ENCODE measurements at places on chromosomes 11 and 22.

GRCh38 chr11:15929371-15929901 is 426.9 kb downstream of the SOX6 start:
- DNase-seq, result no peak

DNA sequence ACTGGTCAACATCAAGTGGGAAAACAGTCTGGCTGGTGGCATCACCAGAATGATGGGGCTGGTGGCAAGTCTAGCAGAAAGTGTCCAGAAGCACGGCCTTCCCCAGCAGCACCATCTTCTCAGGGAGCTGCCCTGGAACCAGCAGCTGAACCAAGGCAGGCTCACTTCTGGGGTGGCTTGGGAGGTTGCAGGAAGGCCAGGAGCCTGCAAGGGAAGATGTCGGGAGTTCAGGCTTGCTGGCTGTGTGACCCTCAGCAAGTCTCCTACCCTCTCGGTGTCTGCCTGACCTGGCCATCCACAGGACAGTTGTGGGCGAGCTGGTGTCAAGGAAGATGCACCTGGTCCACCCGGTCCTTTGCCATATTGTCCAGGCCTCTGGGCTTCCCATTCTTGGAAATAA is 2.3 kb upstream of the PNPLA5 start:
- no peak for DNase-seq

DNA sequence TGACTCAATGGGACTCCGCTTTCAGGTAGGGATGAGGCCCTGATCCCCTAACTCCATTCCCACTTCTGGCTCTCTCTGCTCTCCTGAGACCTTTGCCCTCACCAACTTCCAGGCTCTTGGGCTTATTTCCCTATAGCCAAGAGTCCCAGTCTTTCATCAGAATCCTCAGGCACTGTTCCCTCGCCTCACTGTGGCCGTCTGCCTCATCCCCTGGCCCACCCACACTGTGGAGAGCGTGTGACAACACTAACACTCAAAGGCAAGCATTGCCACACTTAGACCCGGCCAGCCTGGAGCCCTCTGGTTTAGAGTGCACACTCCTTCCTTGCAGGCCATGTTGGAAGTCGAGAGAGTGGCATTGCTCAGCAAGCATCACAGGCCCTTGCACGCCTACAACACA is 27.0 kb downstream of the SERPINH1 start:
- DNase-seq, result no peak

DNA sequence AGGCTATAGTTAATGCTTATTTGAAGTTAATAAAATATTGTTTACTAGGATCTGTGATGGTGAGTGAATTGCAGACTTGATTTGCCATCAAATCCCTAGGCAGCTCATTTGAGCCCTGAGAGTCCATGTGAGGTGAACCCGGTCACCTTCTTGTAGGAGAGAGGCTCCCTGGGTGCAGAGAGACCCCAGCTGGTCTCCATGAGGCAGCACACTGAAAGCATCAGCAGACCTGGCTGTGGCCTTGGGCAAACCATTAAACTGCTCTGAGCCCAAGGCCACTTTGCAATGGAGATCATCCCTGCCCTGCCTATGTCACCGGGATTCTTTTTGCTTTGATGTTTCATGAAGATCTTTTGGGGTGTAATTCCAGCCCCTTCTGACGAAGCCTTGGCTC is 125.2 kb downstream of the MICAL2 start:
- DNase-seq, result peak; percentile 29

- no peak for DNase-seq
These were observed 56.1 kb downstream of the ATM start for GRCh38 chr11:108278954-108279353.

GRCh38 chr22:22185217-22185616 is 59.4 kb upstream of the VPREB1 start:
- DNase-seq, result no peak

DNA sequence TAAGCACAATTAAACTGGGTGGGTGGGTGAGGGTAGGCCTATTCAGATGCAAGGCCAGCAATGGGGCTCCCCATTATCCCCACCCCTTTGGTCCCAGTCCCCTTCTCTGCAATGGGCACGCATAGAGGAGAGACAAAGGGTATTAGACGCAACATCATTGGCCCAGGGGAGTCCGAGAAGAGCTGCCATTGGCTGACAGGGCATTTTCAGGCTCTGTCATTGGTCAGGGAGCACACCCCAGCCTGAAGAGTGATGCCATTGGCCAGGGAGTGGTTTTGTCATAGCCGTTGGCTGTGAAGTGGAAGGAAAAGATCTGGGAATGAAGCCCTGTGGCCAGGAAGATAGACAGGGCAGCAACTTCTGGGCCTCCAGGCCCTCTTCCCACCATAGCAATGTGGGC is 2.8 kb upstream of the TRIM3 start:
- no peak for DNase-seq

DNA sequence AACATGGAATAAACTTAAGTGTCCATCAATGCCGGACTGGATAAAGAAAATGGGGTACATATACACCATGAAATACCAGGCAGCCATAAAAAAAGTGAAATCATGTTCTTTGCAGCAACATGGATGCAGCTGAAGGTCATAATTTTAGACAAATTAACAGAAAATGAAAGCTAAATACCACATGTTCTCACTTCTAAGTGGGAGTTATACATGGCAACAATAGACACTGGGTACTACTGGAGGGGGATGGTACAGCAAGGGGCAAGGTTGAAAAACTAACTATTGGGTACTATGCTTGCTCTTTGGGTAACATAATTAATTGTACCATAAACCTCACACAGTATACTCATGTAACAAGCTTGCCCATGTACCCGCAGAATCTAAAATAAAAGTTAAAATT is 851.6 kb downstream of the DLG2 start:
- DNase-seq, result no peak

- peak; percentile 17 for DNase-seq
These were observed 82.2 kb downstream of the FAM83F start for GRCh38 chr22:40076702-40077645.

GRCh38 chr22:19680287-19680881 is 33.9 kb upstream of the SEPTIN5 start:
- DNase-seq, result no peak

DNA sequence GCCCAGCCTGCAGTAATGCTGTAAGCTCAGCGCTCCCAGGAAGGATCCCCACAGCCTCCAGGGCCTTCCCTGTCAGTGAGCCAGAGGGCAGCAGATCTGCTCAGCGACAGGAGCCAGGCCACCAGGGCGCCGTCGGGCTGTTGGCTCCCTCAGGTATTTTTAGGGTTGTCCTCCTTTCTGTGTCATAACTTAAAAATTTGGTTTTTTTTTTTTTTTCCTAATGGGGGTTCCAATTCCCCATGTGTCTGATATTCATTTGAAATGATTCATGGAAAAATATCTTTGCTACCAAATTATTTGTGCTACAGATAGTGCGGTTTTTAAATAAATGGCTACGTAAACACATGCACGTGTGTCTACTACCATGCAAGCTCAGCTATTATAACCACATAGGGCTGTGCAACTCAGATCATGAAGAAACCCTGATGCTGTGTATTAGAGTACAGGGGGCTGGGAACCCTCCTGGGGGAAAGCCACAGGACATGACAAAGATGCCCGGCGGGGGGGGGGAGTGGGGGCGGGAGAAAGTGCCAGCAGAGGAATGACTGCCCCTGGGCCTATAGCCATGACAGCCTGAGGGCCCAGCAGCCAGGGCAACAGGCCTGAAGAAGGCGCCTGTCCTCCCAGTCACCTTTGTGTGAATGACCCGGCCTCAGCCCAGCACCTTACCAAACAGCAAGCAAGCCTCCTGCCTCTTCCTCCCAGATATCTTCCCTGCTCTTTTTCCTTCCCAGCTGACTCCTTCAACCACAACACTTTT is 89.3 kb downstream of the NAT10 start:
- DNase-seq, result no peak

DNA sequence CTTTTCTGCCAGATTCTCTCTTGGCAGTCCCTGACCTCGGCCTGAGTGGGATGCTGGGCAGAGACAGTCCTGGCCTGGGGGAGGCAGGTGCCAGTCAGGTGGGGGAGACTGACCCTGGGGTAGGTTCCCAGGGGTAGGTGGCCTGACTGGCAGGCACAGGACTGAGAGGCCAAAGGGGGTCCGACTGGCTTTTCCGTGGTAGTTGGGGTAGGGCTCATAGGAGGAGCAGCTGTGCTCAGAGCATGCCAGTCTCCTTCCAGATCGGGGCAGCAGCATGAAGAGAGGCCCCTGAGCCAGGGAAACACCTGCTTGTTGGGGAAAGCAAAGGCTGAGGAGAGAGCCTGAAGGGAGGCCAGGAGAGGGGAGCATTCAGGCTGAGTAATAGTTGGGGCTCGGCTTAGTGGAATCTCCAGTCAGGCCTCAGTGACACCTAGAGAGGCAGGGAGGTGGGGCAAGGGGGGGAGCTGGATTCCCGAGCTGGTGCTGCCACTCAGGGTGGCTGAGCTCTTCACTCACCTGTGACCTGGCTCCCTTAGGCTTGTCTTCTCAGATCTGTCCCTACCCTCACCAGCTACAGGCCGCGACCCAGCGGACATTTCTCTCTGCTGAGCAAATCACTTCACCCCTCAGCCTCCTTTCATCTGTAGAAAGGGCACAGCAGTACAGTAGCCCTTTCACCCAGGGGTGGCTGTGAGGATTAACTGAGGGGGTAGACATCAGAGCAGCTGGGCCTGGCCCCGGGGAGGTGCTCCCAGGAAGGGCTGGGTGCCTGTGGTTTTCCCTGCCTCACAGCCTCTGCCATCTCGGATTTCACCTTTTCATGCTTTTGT is 26.2 kb downstream of the MCM5 start:
- DNase-seq, result no peak

DNA sequence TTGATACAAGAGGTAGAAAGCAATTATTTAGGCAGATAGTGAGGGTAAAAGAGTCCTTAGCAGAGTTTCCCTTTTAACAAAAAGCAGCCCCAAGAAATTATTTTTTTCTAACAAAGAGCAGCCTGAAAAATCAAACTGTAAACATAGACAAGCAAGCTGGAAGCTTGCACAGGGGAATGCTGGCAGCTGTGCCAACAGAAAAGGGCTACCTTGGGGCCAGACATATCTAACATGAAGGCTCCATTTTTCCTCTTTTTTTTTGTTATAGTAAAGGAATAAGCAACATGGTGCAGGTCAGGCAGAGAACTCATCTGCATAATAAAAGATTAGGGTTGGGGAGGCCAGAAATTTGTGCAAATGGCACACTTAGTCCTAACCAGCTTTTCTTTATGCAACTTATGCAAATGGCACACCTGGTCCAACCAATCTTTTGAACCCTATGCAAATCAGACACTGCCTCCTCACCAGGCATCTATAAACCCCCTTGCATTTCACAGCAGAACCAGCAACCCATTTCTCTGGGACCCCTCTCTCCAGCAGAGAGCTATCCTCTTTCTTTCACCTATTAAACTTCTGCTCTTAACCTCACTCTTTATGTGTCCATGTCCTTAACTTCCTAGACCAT is 41.8 kb downstream of the PDGFD start:
- no peak for DNase-seq

- DNase-seq, result no peak
These were observed 115.0 kb downstream of the MN1 start for GRCh38 chr22:27686534-27686933.

- DNase-seq, result no peak
These were observed 166.4 kb downstream of the ETS1 start for GRCh38 chr11:128420951-128421350.

- peak; percentile 34 for DNase-seq
These were observed 217.4 kb downstream of the SBF2 start for GRCh38 chr11:10076458-10077141.

DNA sequence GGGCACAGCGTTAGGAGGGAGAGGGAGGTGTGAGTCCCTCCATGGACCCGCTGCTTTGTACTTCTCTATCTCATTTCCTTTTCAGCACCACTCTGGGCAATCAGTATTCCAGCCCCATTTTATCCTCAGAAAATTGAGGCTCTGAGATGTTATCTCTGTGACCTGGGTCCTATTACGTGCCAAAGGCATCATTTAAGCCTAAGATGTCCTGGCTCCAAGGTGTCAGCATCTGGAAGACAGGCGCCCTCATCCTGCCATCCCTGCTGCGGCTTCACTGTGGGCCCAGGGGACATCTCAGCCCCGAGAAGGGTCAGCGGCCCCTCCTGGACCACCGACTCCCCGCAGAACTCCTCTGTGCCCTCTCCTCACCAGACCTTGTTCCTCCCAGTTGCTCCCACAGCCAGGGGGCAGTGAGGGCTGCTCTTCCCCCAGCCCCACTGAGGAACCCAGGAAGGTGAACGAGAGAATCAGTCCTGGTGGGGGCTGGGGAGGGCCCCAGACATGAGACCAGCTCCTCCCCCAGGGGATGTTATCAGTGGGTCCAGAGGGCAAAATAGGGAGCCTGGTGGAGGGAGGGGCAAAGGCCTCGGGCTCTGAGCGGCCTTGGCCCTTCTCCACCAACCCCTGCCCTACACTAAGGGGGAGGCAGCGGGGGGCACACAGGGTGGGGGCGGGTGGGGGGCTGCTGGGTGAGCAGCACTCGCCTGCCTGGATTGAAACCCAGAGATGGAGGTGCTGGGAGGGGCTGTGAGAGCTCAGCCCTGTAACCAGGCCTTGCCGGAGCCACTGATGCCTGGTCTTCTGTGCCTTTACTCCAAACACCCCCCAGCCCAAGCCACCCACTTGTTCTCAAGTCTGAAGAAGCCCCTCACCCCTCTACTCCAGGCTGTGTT is 829 bp upstream of the APOC3 start:
- DNase-seq, result no peak

DNA sequence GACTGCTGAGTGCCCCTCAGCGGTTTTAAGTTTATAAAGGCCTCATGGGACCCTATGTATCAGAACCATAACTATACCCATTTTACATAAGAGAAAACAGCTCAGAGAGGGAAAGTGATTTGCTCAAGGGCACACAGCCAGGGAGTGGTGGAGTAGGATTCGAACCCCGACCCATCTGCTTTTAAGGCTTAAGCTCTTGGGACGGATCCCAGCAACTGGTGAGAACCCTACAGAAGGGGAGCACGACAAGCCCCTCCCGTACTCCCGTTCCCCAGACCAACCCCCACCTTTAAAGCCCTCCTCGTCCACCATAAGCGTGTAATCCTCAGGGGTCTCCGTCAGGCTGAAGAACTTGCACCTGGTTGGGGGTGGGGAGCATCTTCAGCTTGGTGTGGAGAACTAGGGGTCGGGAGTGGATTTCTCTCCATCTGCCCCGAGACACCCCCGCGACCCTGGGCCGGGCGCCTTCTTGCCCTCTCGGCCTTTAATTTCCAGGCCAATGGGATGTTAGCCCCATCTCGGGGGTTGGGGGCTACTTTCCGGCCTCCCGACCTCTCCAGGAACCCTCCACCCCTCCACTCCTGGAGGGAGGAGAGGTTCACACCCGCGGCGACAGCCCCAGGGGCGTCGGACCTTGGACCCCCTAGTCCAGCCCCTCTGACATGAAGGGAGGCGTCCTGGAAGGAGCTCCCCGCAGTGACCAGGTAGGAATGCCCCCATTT is 725 bp downstream of the CASTOR1 start:
- DNase-seq, result no peak

DNA sequence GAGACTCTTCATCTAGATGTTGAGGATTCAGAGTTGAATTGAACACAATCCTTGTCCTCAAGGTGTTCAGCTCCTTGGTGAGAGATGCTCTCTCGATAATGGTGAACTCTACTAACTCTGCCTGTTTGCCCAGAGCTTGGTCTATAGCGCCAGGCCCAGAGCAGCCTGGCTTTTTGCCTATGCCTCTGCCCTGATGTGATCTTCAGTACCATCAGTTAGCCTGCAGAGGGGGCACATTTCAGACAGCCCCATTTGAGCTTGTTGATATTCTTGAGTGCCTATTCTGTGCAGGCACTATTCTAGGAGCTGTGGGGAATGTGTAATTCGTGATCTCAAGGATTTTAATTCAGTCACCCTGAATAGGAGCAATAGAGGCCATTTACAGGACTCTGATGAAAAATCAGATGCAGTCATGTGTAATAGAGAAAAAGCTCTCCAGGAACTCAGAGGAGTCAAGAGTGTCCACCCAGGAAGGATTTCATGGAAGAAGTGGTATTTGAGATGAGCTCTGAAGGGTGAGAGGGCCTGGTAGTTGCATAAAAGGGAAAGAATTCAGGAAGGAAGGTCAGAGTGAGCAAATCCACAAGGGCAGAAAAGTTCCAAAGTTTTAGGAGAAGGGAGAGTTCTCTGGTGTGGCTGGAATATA is 19.3 kb downstream of the GTPBP1 start:
- DNase-seq, result no peak

All from GDM1 (cell line).